ENCODE measurements at places on chromosomes 5 and 9.

- no peak overlapping the region for H3K27ac ChIP-seq
- no peak for DNase-seq
- H3K4me1 ChIP-seq: no peaks in the 10 kb centered on the region
- H3K4me3 ChIP-seq: no peak overlapping the region
- H3K36me3 ChIP-seq: no peaks in the 10 kb centered on the region
These were observed 391.2 kb downstream of the HINT1 start for GRCh38 chr5:130773813-130774212.

GRCh38 chr9:122479062-122479461 is 1.3 kb upstream of the OR1J1 start:
- no peak overlapping the region for H3K4me3 ChIP-seq
- H3K27me3 ChIP-seq: no peaks in the 10 kb centered on the region
- no peak for DNase-seq
- no peaks in the 10 kb centered on the region for H3K36me3 ChIP-seq
- no peak overlapping the region for H3K27ac ChIP-seq
- no peaks in the 10 kb centered on the region for H3K4me1 ChIP-seq

DNA sequence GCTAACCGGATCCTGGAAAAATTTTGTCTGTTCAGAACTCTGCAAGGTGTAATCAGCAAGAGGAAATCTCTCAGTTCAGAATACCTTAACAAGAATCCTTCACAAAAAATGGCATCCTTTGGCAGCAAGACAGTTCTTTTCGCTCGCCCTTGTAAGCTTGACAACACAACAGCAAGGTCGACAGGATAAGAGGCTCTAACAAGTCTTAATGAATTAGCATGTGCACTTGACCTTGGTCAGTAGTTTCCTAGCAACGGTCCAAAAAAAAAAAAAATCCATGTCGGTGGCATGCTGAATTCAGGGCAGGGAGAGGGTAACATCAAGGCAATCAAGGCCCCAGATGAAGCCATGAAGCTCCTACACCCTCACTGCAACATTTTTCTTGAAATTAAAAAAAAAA is 172.8 kb downstream of the APBA1 start:
- no peak overlapping the region for H3K4me3 ChIP-seq
- no peaks in the 10 kb centered on the region for H3K27me3 ChIP-seq
- no peaks in the 10 kb centered on the region for H3K36me3 ChIP-seq

DNA sequence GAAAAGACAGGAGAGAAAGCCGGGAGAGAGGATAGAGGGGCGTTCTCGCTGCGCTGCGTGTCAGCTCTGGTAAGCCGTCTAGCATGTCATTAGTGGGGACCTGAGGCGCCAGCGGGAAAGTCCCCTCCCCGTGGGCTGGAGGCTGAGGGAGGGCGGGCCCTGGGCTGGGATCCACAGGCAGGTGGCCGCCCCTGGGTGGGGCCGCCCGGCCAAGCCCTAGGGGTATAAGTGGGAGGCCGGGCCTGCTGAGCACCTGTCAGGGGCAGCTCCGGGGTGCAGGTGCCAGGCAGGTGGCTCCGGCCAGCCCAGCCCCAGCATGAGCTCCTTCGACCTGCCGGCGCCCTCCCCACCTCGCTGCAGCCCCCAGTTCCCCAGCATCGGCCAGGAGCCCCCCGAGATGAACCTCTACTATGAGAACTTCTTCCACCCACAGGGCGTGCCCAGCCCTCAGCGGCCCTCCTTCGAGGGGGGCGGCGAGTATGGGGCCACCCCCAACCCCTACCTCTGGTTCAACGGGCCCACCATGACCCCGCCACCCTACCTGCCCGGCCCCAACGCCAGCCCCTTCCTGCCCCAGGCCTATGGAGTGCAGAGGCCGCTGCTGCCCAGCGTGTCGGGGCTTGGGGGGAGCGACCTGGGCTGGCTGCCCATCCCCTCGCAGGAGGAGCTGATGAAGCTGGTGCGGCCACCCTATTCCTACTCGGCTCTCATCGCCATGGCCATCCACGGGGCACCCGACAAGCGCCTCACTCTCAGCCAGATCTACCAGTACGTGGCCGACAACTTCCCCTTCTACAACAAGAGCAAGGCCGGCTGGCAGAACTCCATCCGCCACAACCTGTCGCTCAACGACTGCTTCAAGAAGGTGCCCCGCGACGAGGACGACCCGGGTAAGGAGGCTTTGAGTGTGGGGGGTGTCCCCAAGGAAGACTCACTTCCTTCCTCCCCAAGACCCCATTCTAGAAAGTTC is at the start of gene FOXI1:
FOXI1 (plus strand) TSS at position 256 of the 970 bp plus-strand sequence; CDS start at position 317, 61 bp downstream.
- no peak within 1 kb of the TSS for H3K27ac ChIP-seq
- no peak for DNase-seq
- no peak within 1 kb of the TSS for H3K4me3 ChIP-seq
- no peaks in the 10 kb centered on the region for H3K27me3 ChIP-seq
- H3K36me3 ChIP-seq: no peaks in the 10 kb centered on the region
- no peaks in the 10 kb centered on the region for H3K4me1 ChIP-seq

Data from tibial artery (tissue), 4 donors.